ENCODE measurements at places on chromosomes 12 and 14. TPM values are rescaled to one million over a fixed set of nuclear protein-coding genes. Genes with fewer than 3 reads are reported as not detected.

DNA sequence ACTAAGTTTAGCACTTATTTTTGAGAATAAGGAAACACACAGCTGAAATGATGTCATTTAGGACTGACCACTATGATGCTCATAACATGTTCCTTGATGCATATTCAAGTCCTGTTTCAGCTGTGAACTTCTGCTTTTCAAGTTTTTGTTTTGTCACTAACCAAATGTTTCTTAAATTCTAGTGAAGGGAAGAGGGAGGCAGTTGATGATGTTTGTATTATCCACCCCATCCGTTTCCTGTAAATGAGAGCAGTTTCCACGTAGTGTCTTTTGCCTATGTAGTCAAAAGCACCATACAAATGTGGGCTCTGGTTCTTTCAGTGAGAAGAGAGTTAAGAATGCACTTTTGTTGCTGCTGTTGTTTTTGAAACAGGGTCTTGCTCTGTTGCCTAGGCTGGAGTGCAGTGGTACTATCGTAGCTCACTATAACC is 491.8 kb downstream of the PCNX1 start:
- no peak for DNase-seq

IAPP gene
- not detected for total RNA-seq

DNA sequence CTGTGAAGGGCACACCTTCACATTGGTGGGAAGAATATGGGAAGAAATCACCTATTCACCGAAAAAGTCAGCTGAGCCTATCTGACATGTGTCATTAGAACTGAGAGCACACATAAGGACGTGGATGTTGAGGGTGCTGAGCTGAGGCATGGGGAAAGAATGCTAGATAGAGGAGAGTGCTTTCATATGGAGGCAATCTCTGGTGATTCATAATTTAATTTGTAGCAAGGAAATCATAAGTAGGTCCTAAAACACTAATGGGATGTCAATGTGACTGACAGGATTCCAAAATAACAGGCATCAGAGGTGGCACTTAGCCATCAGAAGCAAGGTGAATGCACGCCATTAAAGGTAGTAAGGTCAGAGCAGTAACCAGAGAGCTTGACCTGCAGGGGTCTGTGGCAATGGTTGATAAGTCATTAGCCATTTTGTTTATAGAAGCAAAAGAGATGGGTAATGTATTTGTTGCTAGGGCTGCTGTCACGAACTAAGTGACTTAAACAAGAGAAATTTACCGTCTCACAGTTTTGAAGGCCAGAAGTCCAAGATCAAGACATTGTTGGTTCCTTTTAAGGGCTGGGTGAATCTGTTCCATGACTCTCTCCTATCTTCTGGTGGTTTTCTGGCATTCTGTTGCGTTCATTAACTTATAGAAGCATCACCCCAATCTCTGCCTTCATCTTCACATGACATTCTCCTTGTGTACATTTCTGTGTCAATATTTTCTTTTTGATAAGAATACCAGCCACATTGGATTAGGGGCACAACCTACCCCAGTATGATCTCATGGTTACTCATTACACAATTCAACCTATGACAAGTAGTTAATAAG is 69.3 kb downstream of the ANKS1B start:
- no peak for DNase-seq

- DNase-seq = no peak
These were observed 36.9 kb upstream of the DCN start for GRCh38 chr12:91219511-91219910.

DNA sequence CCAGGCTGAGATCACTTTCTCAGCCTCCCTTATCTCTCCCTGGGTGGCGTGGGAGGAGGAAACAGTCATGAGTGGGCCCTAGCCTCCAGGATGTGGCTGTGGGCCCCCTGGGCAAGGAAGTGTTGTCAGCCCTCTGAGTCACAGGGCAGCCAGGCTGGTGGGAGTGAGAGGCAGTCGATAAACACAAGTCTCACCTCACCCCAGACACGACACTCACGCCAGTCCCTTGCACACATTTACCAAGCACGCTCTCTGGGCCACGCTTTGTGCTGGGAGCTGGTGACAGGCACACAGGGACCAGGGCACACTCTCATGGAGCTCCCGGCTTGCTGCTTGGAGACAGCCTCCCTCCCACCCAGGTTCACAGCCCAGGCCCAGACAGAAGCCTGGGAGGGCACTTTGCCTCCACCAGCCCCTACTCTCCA is 1.9 kb upstream of the KRT79 start:
- no peak for DNase-seq

DNA sequence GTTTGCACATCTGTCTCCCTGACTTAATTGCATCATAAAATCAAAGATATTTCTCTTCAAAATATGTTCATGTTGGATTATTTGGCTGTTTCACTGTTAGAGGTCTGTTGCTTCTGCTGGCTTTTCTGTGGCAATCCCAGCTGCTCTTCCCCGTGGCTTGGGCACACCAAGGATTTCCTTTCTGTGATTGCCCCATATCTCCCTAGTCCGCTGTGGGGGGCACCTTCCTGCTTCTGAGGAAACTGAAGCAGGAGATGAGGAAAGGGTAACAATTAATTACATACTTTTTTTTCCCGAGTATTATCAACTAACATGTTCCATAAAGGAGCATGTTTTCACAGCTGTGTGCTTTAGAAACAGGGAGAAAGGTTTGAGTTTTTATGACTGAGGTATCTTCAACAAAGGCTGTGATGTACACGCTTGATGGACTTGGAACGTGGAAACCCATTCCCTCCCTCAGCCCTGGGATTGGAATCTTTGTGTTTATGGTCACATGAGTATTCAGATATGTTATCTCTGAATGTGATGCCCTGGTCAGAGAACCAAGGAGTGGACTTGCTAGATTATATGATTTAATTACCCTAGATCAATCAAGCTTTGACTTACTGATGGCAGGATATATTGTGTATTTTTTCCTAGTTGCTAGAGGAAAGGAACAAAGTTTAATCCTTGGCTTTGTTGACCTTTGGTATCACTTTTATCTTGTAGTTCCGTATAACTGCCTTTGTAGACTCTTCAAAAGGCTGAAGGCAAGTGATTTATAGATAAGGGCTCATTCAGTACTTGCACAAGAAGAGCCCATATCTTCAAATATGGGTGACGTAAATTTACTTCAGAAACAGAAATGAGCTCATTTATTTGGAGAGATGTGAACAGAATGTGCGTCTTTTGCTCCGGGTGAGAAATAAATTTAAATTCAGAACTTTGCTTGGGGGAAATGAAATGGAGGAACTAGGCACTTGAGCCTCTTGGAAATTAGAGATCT is 46.7 kb downstream of the BORCS5 start:
- no peak for DNase-seq

DNA sequence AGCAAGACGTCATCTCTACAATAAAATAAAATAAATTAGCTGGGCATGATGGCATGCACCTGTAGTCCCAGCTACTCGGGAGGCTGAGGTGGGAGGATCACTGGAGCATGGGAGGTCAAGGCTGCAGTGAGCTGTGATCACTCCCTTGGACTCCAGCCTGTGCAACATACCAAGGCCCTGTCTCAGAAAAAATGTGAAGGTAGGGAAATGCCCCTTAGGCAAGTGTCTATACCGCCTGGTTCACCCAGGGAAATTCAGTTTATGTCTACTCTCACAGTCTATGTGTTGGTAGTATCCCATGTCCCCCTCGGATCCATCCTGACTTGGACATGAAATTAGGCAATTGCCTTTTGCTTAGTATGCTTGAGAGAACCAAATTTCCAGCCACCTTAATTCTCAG is 88.4 kb upstream of the TMEM132C start:
- no peak for DNase-seq

Data from Right ventricle myocardium superior (tissue), 1 donor.